GDM1 (cell line): ENCODE measurements at places on chromosomes 5 and 9.

DNA sequence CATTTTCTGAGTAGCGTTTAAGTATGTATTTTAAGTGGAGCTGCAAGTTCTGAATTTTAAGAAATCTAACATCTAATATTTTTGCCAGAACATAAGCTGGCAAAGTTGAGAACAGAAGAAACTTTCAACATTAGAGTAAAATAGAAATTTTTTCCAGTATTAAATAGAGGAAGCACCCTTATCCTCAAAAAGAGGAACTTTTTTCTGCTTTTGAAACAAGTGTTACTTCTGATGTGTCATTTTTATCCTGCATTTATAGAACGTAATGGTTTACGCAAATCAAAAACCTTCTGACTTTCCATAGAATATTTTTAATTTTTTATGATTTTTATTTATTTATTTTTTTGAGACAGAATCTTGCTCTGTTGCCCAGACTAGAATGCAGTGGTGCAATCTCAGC is 21.8 kb downstream of the ZBED3 start:
- no peak for DNase-seq

GRCh38 chr9:70324963-70325362 is 66.2 kb downstream of the SMC5 start:
- no peak for DNase-seq

- DNase-seq: no peak
These were observed 41.4 kb downstream of the DAB2IP start for GRCh38 chr9:121692606-121693387.

DNA sequence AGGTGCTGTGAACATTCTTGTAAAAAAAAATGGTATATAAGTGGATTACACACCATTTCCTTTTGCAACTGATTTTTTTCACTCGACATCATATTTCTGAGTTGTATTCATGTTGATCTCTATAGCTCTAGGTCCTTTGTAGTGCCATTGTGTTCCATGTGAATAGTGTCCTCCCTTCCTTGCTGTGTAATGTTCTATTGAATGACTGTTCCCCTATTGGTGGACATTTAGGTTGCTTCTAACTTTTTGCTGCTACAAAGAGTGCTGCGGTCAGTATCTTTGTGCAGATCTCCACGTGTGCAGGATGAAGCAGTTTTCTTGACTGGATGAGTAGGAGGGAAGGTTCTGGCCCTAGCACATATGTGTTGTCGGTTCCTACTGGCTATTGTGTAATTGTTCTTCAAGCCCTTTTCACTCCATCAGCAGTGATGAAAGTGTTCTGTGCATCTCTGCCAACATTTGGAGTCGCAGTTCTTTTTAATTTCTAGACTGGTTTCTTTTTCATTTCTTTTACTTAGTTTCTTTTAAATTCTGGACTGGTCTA is 20.2 kb downstream of the DAB2IP start:
- no peak for DNase-seq
